ENCODE measurements at places on chromosomes 3 and 15.

GRCh38 chr15:92166029-92166428 is 227.7 kb upstream of the ST8SIA2 start:
- DNase-seq: no peak

- no peak for DNase-seq
Observed at GRCh38 chr3:45890405-45890804, 4.1 kb downstream of the CCR9 start.

- DNase-seq: no peak
Observed at GRCh38 chr3:45041666-45042065, 15.6 kb downstream of the CLEC3B start.

DNA sequence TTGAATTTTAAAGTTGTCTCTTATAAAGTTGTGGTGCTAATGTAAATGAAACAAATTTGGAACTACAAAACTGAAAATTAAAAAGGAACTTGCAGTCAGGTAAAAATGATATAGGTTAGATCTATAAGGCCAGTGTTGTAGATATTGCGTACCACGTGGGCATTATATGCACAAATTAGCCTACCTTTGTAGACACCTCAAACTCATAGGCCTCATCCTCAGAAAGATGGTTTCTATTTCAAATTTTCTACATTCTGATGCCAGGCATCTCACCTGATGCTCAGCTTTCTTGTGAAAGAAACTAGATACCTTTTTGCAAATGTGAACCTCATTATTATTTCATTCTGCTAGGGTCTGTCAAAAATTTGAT is 25.6 kb downstream of the TMEM207 start:
- no peak for DNase-seq

GRCh38 chr15:76070921-76071635 is 11.3 kb downstream of the TMEM266 start:
- DNase-seq: no peak

DNA sequence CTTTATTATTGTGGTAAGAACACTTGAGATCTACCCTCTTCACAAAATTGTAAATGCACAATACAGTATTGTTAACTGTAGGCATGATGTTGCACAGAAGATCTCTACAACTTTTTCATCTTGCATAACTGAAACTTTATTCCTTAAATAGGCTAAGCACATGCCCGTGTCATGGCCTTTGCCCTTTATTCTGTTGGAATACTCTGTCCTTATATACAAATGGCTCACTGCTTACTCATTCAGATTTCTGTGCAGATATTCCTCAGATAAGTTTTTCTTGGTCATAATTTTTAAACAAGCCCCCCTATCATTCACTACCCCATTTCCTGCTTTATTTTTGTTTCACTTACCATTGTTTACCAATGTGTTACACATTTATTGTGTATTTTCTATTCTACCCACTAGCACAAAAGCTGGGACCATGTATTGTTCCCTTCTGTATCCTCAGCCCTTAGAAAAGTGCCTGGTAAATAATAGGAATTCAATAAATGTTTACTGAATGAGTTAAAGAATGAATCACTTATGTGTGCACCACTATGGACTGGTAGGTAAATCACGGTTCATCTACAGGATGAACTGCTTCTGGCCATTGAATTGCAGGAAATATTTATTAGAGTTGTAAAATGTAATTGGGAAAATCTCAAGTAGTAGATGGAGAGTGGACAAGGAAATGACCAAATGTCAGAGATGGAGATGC is 151.0 kb downstream of the CPNE4 start:
- DNase-seq: no peak

- DNase-seq: no peak
Observed at GRCh38 chr15:21267671-21268395, 172.5 kb downstream of the POTEB3 start.

Measured in omental fat pad (tissue), 4 donors.